ENCODE measurements at places on chromosomes 12 and 14.

- DNase-seq, result peak; percentile 20
These were observed 49.1 kb downstream of the BTG1 start for GRCh38 chr12:92096346-92097136.

DNA sequence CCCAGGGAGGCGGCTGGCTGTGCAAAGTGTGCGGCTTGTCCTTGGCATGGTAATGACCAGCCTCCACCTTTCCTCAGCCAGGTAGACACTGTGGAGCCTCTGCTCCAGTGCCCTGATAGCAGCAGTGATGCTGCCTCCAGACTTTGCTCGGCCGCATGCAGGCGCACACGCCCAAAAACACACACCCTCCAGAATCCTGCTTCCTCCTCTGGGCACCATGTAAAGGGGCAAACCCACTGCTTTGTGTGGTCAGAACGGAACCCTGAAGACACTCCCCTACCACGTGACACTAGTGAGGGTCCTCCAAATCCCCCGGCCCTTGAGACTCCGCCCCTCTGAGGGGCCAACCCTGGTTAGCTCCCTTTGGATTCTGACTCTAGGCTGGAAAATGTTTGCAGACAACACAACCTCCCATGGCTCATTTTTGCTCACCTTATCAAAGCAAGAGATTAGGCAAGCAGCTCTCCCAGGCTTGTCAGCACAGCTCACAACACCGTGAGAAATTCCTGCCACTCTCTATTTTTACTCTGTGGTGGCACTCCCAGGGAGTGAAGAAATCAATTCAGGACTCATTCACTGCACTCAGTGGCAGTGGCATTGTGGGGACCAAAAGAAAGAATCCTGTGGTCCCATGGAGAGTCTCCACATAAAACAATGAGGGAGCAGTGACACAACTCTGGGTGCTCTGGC, 4.5 kb downstream of the KRT77 start:
- no peak for DNase-seq

DNA sequence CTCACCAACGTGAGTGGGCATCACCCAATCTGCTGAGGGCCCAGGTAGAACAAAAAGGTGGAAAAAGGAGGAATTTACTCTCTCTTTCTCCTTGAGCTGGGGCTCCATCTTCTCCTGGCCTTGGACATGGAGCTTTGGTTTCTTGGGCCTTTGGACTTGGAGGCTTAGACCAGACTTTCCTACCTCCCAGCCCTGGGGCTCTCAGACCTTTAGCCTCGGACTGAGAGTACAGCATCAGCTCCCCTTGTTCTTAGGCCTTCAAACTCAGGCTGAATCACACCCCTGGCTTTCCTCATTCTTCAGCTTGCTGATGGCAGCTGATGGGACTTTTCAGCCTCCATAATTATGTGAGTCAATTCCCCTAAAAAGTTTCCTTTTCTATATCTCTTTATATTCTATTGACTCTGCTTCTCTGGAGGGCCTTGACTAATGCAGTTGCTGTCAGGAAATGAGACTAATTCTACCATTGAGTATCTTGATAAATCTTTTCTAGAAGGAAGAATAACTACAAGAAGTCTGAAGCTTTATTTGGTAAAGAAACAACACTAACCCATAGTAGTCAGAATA, 15.9 kb upstream of the CLEC4E start:
- no peak for DNase-seq

DNA sequence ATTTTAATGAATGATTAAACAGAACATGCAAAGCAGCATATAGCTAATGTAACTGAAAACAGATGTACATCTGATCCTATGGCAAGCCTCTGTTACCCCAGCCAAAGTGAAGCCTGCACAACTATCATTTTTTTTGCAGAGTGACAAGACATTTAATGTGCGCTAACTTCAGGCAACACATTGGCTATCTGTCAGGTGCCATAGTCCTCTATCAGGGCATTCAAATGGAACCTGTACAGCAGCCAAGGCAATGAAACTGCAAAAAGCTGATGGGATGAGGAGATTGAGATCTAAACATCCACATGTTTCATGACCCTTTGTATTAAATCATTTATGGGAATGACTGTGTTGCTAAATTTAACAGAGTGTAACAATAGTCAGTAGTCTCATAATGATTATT, 1088.5 kb upstream of the TMEM132C start:
- no peak for DNase-seq

DNA sequence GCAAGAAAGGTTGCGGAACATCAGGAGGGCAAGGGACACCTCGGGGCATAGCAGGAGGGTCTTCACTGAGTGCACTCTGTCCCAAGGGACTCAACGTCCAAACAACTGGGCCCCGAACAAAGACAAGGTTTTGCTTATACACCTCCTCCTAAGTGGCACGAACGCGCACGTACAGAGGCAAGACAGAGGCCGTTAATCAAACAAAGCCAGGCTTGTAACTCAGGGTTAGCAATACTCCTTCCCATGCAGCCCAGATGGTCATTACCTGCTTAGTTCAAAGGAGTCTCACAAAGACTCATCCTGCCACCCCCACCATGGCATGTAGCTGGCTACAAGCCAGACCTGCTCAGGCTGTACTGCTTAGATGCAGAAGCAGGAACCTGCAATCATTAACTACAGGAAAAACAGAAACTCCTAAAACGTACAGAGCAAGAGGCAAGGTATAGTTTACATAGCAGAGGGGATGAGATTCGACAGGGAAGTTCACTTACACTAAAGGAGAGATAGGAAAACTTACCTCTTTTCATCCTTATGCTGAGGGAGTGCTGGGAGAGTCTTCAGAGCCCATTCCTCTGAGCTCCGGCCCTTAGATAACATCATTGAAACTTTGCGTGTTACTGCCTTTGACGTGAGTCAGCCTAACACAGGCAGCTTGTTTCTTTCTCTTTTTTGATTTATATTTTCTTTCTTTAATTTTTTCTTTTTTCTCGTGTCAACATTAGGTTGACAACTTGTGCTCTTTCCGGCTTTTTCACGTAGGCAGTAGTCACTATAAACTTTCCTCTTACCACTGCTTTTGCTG, 1319.1 kb downstream of the TMEM121 start:
- DNase-seq, result peak; percentile 46

- no peak for DNase-seq
These were observed 284.3 kb downstream of the RAD51B start for GRCh38 chr14:68103853-68104252.

- no peak for DNase-seq
These were observed 156.3 kb upstream of the LRIG3 start for GRCh38 chr12:59076622-59077021.

DNA sequence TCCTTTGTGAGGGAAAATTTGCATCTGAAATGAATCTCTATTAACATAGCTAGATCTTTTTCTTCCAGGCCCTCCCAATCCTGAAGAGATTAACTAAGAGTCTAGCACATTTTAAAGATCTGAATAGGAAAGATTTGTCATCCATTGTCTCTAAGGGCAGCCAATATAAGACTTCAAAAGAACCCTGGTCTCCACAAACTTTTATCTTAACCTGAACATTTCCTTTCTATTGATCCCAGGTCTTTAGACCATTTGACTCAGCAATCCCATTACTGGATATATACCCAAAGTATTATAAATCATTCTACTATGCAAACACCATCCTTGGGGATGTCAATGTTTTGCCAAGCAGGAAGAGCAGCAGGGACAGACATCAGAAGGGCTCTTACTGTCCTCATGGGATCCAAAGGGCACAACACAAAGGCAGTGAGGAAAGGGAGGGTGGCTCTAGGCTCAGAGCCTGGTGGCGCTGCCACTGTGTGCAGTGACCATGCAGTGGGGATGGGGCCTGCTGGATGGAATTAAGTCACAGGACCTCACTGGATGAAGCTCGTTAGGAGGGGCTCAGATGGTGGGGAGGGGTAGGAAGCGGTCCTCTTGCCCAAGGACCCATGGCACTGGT, 12.7 kb upstream of the BDKRB2 start:
- no peak for DNase-seq

GRCh38 chr12:65740506-65740872, 83.8 kb upstream of the HMGA2 start:
- peak; percentile 6 for DNase-seq

GRCh38 chr14:58861586-58861985, 223.8 kb downstream of the DACT1 start:
- DNase-seq, result no peak

DNA sequence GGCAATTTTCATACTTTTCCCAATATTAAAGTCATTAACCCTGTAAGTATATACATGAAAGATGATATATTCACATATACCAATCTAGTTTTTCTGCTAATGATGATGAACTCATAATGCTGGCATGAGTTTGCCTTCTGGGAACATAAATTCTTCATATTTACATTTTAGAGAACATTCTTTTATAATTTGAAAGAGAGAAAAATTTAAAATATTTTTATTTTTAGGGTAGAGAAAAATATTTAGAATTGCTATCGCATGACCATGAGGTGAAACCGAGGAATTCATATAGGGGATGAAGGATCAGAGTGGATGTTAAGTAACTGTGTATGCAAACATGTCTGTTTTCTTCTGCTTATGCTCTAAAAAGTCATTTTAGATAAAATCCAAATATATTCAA, 825.3 kb upstream of the FLRT2 start:
- DNase-seq, result no peak

- DNase-seq, result no peak
These were observed 61.4 kb upstream of the ESRRB start for GRCh38 chr14:76314521-76315034.

DNA sequence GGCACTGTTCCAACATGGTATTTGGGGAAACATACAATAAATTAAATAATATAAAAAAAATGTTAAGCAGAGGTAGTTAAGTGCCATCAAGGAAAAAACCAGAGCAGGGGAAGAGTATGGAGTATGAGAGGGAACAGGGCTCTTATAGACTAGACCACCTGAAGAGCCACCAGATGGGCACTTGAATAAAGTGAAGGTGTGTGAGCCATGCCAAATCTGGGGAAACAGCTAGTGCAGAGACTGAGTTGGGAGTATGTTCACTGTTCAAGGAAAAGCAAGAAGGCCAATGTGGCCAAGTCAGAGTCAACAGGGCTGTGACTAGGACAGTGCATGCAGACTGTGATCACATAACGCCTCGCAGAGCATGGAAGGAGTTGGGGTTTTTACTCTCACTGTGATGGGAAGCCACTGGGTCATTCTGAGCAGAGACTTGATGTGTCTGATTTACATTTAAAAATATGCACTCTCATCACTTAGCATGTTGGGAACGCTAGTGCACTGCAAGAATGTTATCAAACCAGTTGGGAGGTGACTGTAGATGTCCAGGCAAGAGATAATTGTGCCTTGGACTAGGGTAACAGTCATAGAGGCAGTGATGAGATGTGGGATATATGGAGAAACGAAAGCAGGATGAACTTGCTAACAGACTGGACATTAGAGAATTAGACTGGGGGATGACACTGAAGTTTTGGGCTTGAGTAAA, 25.6 kb downstream of the NDUFA12 start:
- DNase-seq, result no peak

GRCh38 chr12:66275040-66275439, 27.3 kb upstream of the HELB start:
- DNase-seq, result peak; percentile 73

- DNase-seq, result peak; percentile 38
These were observed 46.1 kb downstream of the STX2 start for GRCh38 chr12:130792821-130793553.

DNA sequence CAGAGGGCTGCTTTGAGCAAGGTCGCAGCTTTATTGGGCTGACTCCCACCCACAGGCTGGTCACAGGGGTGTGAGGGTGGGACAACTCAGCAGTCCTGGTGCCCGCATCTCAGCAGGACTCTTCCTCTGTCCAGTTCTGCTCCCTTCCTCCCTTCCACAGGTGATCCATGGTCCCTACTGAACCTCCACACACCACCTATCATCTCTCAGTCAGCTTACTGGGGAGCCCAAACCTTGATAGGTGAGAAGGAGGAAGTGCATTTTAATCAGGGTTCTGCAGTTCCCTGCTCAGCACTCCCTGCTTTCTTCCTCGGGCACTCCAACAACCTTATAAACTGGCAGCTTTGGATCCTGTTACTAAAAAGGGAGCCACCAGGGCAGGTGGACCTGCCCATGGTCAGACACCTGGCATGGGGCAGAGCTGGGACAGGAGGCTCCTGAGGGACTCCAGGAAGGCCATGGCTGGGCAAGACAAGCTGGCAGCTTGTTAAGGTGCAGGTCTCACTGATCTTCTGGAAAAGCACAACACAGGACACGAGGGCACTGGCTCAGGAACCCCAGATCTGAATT, 664.6 kb downstream of the BCL11B start:
- no peak for DNase-seq

GRCh38 chr12:41055875-41056577, 132.1 kb upstream of the PDZRN4 start:
- no peak for DNase-seq

GRCh38 chr12:52628111-52628507, 9.8 kb upstream of the KRT73 start:
- no peak for DNase-seq
